ENCODE measurements at places on chromosomes 1 and 21. TPM values are rescaled to one million over a fixed set of nuclear protein-coding genes. Genes with fewer than 3 reads are reported as not detected.

- DNase-seq = no peak
Measured at GRCh38 chr1:209104646-209105045, 478.9 kb upstream of the CAMK1G start.

DNA sequence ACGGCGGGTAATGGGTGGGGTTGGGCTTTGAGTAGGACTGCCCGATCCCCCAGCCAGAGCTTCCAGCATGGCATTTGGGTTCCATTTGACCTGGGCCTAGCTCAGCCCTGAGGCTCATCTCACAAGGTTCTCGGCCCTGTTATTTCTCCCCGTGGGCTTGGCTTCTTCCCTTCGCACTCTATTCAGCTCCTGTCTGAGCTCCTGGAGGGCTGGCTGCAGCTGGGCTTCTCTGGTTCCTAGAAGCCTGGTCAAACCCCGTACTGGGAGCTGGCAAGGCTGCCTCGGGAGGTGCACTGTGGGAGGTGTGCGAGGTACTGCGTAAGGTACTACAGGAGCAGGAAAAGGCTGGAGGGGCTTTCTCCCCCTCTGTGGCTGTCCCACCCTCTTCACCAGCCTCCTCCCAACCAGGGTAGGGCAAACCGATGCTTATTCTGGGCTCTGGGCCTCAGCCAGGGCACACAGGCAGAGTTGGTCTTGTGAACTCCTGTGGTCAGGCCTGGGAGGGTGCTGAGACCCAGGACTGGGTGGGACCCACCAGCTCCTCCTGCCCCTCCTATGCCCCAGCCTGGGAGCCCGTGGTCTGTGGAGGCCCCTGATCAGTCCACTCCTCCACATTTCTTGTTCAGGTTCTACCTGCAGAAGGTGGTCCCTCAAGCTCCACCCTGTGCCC, 814 bp downstream of the A3GALT2 start:
- no peak for DNase-seq

DNA sequence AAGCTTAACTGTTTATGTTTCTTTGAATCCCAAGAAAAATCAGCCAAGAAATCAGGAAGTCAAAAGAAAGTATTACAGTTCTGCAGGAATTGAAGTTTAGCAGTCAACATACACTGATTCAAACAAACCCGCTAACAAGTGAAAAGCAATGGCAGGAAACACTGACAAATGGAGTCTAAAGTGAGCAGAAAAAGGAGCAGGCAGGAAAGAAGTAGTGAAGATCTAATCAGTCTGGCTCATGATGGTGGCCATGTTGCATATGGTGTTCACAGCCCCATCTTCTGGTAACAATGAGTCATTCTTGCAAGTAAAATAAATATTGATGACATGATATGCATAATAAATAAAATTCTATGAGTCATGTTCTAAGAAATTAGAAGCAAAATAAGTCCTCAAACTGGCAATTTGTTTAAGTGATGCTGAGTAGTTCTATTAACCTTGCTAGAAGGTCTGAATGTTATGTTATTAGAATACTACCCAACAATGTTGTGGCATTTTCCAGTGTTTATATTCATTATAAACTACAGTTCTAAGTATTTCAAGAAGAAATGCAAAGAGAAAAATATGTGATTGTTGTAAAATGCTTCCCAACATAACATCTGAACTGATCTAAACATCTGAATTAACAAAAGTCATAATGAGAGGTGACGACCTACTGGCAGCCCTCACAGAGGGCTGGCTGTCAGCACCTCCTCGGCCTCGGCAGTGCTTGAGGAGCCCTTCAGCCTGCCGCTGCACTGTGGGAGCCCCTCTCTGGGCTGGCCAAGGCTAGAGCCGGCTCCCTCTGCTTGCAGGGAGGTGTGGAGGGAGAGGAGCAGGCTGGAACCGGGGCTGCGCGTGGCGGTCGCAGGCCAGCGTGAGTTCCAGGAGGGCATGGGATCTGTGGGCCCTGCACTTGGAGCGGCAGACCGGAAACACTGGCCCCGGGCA, 5.7 kb upstream of the ACBD6 start:
- DNase-seq = no peak

GRCh38 chr1:53121319-53122172, 20.9 kb downstream of the SLC1A7 start:
- peak; percentile 63 for DNase-seq

DNA sequence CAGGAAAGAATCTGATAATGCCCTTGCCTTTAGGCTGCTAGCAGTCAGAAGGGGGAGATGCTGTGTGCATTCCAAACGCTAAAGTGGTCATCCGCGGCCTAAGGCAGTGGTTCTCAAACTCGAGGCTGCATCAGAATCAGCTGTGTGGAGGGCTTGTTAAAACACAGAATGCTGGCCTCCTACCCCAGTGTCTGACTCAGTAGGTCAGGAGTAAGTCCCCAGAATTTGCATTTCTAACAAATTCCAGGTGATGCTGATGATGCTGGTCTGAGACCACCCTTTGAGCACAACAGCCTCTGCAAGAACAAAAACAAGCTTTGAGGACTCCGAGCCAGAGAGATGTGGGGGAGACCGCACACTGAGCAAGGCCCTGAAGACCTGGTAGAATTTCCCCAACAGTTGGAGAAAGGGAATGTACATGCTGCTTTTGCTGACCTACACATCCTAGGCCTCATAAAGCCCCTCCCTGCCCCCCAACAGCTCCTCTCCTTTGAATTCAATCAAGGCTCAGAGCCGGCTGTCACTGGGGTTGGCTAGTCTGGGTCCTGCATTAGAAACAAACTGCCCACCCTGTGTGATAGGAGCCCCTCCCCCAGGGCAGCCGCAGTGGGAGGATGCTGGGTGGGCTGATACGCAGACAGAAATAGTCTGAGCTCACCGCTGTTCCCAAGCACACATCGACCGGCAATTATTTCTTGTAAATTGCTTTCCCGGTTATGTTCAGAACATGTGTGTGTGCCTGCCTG, 27.1 kb downstream of the SHISAL2A start:
- DNase-seq = peak; percentile 67

The CCDC27 gene
- not detected for total RNA-seq

The LGR6 gene
- 4.1 TPM for total RNA-seq

The RNF186 gene
- total RNA-seq = 2.7 TPM

The SLC44A5 gene
- 0.66 TPM for total RNA-seq

Data from kidney (tissue), 22 donors.